ENCODE measurements at places on chromosomes 5 and 9. TPM values are rescaled to one million over a fixed set of nuclear protein-coding genes. Genes with fewer than 3 reads are reported as not detected.

Gene PRR7
- 31.8 TPM for total RNA-seq

DNA sequence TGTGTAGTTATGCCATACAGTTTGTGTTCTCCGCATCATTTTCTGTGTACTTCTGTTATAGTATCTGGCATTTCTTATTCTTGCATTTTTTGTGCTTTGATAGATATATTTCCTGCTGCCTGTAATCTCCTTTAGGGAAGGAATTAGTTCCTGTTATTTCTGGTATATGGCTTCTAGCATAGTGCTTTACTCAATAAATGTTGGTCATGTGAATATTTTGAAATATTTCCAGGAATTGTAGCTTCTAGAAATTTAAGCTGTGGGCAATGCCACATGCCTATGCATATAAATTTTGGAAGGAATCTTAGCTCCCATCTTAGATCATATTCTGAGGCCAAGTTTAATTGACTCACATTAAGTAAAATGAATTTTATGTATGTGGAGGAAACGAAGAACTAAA is 11.5 kb upstream of the PRRC1 start:
- no peak for DNase-seq

Gene DTWD2
- total RNA-seq, result 4.4 TPM

DNA sequence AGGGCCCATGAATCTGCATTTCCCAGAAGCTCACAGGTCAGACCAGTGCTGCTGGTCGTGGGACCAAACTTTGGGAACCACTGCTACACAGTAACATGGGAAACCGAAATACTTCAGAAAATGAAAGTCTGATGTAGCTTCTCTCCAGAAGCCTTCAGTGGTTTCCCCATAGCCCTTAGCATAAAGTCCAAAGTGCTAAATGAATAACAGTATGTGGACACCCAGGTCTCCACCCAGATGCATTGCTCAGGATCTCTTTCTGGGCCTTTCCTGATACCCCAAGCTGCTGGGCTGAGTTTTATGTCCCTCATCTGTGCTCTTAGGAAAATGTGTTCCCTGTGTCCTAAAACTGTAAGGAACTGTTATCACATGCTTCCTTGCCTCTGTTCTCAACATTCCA is 100.4 kb downstream of the NFIB start:
- no peak for DNase-seq

Gene PCA3
- total RNA-seq, result not detected

DNA sequence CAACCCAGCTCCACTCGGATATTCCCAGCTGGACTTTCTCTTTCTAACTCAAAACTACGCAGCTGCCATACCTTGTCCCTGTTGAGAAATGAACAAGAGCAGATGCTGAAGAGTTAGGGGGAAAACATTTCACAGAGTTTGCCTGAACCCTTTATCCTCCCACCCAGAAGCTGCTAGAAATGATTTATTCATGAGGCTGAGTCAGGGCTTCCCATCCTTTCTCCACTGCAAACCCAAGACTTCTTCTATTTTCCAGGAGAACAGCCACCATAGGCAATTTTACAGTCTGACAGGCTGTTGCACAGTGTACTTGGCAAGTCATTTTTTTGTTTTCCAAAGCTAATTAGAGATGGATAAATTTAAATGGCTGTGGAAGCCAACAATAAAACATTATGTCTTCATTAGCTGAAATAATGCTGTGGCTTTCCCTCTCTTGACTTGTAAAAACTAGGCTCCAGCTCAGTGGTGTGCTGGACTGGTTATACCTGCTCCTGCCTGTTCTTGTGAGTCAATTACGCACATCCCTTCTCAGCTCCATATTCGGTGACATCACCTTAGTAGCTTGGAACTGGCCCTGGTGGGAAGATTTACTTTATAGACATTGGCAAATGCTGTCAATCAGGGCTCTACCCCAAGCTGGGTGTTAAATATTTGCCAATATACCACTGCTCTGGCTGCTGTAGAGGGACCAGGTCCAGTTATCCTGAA is 71.9 kb downstream of the KIF4B start:
- DNase-seq, result no peak

DNA sequence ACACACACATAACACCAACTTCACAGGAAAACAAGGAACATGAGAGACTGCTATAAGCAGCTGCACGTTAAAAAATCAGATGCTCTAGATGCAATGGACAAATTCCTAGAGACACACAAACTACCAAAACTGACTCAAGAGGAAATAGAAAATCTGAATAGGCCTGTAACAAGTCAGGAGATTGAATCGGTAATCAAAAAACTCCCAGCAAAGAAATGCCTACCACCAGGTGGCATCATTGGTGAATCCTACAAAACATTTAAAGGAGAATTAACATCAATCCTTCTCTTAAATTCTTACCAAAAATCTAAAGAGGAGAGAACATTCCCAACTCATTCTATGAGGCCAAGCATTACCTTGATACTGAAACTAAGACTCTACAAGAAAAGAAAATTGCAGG is 54.9 kb downstream of the NDST1 start:
- peak; percentile 18 for DNase-seq

Gene ANXA2R
- total RNA-seq, result 40.4 TPM

DNA sequence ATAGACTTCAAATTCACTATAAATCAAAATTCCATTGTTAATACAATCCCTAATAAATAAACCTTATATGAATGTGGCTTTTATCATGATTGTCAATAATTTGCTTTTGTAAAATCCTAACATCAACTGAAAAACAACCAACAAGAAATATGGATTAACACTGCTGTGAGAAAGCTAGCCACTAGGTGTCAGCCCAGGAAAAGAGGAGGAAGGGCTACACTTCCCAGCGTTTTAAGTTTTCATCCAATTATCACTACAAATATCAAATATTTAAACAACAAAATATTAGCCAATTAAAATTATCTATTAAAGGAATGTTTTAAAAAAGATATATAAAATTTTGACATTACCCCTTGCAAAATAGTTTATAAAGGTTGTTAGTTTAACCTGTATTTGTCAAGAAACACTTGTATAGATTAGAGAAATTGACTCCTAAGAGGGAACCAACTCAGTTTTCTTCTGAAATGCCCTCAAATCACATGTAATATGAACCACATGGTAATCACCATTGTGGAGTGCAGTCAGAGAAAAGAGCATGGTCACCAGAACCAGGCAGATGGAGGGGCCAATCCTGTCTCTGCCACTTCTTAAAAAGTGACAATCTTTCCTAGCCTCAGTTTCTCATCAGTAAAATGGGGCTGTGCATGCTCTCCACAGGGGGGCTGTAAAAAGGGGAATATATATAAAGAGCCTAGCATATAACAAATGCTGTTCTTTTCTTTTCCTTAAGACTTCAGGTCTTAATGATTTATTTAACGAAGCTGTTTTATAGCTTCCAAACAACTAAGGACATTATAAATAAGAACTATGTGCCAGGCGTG is 188.2 kb downstream of the CRB2 start:
- DNase-seq, result no peak

- DNase-seq, result no peak
Observed at GRCh38 chr5:16812448-16812847, 123.6 kb downstream of the MYO10 start.

DNA sequence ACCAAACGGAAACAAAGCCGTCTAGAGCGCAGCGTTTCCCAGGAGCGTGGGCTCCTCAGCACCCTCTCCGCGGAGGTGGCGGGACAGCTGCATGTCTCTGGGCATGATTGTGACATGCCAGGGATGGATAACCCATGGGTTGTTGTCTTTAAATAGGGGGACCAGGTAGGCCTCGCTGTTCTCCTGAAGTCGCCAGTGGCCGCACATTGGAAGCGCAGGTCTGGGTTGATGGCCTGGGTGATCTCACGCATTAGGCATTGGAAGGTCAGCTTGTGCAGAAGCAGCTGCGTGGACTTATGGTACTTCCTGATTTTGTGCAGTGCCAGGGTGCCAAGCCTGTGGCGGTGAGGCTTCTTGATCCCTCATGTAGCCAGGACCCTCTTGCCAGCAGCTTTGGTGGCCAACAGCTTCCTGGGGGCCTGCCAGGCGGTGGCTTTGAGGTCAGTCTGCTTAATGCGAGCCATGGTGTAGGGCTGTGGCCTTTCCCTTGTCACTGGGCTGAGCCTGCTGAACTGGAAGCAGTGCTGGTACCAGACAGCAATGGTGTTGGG is 6.3 kb upstream of the TAF11L3 start:
- DNase-seq, result no peak

- DNase-seq, result no peak
Observed at GRCh38 chr5:96229188-96229587, 203.9 kb downstream of the PCSK1 start.

DNA sequence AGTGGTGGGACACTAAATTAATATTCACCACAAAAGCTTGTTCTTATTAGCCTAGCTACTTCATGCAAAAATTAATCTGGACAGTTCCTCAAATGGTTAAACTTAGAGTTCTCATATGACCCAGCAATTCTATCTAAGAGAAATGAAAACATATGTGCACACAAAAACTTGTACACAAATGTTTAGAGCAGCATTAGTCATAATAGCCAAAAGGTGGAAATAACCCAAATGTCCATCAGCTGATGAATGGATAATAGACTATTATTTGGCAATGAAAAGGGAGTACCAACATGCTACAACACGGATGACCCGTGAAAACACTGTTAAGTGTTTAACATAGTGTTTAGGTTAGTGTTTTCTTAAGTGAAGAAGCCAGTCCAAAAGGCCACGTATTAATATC is 32.8 kb upstream of the TNIP1 start:
- no peak for DNase-seq

Gene TBCA
- total RNA-seq, result 137 TPM

Gene PCDHB11
- not detected for total RNA-seq

Gene BTNL8
- not detected for total RNA-seq

DNA sequence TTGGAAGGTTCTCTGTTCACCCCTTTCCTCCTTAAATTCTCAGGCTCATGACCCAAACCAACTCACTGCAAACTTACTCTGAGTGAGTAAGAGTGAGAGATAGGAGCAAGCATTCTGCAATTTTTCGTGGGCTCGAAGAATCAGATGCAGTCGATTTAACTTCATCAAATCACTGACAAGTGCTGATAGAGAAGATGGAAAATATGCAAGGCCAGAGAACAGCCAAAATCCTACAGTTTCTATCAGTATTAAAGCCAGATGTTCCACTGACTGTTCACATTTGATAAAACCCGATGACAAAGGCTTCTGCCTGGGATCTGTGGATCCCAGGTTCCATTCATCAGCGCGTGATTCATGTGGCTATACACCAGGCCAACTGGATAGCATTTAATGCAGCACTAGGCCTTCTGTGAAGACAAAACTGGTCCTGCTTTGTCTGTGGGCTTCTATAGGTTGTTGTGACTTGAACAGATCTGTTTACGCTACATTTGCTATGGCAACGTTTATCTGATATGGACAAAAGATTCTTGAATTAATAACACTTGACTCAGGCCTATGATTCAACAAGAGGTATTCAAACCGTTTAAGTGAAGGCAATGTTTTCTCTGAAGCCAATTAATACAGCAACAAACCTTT is 251.2 kb downstream of the NFIB start:
- DNase-seq, result no peak

DNA sequence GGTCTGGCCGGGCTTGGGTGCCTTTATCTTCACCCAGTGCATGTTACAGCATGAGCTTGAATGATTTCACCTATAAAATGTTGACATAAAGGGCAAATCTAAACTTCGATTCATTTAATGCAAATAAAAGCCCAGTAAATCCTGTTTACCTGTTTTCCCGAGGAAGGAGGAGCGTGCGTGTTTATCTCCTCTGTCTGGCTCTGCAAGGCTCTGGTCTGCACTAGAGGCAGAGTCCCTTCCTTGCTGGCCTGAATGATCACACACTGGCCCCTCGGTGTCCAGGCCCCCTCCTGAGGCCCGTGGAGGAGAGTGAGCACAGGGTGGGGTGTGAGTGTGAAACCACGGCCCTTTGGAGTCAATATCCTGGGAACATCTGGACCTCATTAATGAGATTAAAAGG is 125.1 kb upstream of the LHFPL2 start:
- DNase-seq, result no peak

DNA sequence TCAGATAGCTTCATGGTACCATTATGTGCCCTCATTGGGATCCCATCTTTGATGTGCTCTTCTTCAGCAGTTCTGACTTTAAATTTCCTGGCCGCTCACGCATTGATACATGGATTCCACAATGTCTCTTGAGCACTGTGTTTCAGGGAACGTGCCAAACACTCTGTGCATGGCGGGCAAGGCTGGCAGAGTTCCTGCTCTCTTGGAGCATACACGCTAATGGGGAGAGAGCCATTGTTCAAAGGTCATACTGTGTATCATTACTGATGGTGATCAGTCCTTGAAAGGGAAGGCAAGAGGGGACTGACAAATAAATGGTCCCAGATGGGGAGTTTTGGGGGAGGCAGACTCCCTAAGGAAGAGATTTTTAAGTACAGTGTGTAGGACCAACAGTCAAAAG is 52.3 kb downstream of the AMBP start:
- no peak for DNase-seq

Gene OBP2B
- not detected for total RNA-seq

DNA sequence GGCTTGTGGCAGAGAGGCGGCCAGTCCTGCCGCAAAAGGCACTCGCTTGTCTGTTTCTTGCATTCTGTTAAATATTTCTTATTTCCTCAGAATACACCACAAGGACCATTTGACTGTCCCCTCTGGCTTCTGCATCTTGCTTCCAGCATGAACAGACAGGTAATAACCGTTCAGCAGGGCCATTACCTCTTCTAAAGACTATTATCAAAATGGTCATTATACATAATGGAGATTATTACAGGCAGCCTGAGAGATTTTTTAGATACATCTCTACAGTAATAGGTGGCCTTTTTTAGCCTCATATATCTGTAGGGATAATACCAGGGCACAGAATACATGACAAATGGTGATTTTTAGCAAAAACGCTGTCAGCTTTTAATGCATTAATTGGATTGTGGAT is 382.0 kb downstream of the PSAT1 start:
- no peak for DNase-seq

- no peak for DNase-seq
Observed at GRCh38 chr9:87678650-87679355, 47.1 kb upstream of the CTSL start.

Gene IL3
- not detected for total RNA-seq

- no peak for DNase-seq
Observed at GRCh38 chr9:137380606-137381005, 42.4 kb downstream of the EXD3 start.

Gene PRUNE2
- total RNA-seq, result not detected

- no peak for DNase-seq
Observed at GRCh38 chr5:11363631-11364178, 540.5 kb downstream of the CTNND2 start.

DNA sequence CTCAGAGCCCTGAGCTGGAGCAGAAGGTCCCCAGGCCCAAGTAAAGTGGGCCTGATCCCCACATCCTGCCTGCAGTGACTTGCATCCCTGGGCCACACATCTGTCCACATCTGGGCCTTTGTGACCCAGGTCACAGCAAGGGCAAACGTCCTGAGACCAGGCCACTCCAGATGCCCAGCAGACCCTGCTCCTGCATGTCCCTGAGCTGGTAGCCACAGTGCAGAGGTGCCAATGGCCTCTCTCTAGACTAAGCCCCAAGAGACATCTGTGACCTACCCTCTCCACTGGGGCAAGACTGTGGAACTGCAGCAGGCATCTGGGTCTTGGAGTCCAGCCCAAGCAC is 2.5 kb downstream of the FLT4 start:
- DNase-seq, result no peak

Gene SH3GL2
- total RNA-seq, result not detected

All from naive thymus-derived CD4-positive, alpha-beta T cell (primary cell).